ENCODE measurements at places on chromosomes 5 and 9. TPM values are rescaled to one million over a fixed set of nuclear protein-coding genes. Genes with fewer than 3 reads are reported as not detected.

Gene NIM1K
- 0.97 TPM for total RNA-seq

DNA sequence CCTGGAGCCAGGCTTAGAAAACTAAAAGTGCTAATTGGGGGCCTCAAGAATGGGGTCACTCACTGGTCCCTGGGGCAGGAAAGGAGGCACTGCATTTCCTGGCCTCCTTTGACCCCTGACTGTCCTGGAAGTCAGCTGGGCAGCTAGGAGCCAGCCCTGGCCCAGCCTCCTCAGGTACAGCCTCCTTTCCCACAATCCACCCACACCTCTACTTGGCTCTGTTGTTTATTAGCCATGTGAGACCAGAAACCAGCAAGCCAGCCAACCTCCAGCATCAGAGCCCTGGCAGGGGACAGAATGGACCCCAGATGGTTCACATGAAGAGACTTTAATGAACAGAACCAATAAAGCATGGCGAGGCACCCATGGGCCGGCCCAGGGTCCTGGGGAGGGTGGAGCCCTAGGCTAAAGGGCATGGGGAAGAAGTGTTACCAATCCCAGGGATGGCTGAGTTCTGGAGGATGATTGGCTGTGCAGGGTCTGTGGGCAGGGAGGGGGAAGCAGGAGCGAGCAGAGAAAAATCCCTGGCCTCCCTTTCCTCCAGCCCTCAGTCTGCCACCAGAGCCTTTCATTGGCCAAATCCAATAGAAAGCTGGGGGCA is 55.3 kb upstream of the ANGPTL2 start:
- no peak for DNase-seq

GRCh38 chr9:113588242-113588810 is 124.8 kb downstream of the RGS3 start:
- DNase-seq: no peak

Gene PAPPA
- not detected for total RNA-seq

DNA sequence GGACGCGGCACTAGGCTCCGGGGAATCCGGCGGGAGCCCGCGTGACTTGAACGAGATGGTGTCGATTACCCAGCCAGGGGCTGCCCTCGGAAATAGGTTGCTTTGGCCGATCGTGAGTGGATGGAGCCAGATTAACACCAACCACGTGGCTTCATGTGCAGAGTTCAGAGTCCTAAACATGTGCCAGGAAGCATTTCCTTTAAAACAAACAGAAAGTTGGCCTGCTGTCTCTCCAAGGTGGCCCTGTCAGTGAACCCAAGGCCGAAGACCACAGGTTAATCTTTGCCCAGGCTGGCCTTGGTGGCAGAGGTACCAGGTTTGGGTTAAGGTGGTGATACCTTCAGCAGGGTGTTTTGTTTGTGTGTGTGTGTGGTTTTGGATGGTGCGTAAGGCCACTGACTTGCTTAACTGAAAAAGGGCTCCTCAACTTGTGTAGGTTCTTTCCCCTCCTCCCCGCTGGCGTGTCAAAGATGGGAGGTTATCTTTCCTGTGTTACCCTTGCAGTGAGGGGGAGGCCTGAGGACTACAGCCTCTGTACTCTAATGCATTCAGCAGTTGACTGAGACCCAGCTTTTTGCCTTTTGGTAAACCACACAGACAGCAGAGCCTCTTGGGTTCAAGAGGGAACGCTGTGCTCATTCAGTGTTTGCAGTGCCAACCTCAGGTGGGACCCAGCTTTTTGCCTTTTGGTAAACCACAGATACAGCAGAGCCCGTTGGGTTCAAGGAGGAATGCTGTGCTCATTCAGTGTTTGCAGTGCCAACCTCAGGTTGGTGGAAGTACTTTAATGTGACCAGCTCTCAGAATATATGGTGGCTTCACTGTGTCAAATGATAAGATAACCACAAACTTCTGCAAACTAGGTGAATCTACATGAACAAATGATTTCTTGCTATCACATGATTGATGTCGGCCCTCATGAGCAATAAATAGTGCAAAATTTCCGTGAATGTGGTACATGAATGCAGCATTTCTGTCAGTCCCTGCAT is 1.4 kb downstream of the IQGAP2 start:
- peak; percentile 91 for DNase-seq

Gene TRPM6
- total RNA-seq: not detected

GRCh38 chr9:84212246-84212645 is 128.3 kb downstream of the SLC28A3 start:
- no peak for DNase-seq

DNA sequence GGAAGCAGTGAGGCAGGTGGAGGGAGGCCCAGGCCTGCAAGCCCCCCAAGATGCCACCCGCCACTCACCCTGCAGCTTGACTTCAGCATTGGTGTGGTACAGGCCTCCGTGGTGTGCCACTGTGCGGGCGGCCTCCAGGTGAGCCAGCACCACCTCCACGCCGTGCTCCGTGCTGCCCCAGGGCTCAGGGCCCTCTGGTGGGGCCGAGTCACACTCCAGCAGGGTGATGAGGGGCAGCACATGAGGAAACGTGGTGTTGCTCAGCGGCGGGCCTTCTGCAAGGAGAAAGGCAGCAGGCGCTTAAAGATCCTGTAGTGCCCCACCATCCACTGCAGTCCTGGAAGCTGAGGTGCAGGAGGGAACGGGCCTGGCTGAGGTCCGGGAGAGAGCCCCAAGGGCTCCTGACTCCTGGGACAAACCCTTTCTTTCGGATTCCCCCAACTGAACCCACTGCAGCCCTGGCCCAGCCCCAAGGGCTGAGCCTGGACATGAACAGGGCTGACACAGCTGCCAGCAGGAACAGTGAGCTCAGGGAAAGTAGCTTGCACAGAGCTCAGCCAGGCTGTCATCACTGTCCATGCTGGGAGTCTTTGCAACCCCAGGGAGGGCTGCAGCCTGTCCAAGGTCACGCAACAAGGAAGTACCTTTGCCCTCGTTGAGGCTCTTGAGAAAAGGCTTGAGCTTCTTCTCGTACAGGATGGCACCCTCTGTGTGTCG is 4.7 kb upstream of the TOR2A start:
- DNase-seq: no peak

Gene FAM169A
- 2.6 TPM for total RNA-seq

GRCh38 chr9:126947529-126947928 is 32.9 kb downstream of the RALGPS1 start:
- no peak for DNase-seq

Gene TMEM232
- total RNA-seq: 1.6 TPM

GRCh38 chr5:178476531-178476930 is 113.7 kb downstream of the COL23A1 start:
- DNase-seq: no peak

DNA sequence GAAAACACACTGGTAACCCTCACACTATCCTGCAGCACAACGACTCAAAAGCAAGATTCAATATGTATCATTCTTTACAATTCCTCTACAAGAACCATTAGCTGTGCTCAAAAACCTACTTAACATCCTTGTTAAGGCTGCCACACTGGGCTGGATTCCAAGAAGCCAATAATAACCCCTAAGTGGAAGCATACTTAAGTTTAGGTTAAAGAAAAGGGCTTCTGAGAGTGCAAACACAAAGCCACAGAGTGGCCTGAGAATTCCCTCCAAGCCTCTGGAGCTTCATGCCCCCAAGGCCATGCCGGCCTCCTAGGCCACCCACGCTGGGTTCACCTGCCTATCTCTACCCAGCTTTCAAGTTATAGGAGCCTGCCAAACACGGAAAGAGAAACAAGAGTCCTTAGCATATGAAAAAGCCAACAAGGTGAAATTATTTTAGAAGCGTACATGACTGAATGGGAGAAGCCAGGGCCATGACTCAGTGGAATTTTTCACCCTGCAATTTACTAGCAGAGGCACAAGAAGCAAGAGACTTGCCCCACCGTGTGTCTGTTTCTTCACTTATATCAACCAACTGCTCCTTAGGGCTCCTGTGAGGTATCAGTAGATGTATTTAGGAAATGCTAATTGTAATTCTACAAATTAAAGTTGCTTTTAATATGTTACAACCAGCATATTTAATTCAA is 293.0 kb downstream of the SPOCK1 start:
- DNase-seq: no peak

DNA sequence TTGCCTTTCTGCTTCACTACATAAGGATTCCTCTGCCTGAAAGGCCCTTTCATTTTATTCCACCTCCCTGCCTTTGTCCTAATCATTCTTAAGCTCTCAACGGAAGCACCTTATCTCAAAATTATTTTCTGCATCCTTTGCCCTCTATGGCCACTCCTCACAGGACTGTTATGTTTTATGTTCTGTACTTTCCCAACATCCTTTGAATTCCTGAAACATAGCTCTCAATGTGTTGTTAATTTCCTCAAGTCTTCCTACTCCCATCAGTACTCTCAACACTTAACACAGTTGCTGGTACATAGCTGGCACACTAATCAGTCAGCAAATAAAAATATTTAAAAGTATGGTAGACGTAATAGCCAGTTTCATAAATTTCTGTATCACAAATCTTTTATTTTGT is 193.0 kb downstream of the RFX3 start:
- DNase-seq: no peak

Gene PCDHA2
- total RNA-seq: not detected

DNA sequence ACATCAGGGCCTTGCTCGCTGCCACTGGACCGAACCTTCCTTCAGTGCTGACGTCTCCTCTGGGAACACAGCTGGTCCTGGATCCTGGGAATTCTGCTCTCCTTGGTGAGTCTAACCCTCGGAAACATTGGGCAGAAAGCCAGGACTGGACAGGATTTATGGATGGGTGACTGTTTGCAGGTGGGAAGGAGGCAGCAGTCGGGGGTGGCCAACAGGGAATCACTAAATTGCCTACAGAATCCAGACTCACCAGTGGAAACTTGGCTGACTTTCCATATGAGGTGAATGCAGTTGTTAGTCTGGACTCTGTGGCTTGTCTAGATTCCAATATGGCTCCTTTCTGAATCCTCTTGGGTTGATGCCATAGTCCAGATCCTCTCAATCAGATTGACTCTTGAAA is 203.1 kb downstream of the SAXO1 start:
- DNase-seq: no peak

Gene EHMT1
- 93.6 TPM for total RNA-seq

GRCh38 chr5:113122053-113122452 is 145.5 kb downstream of the DCP2 start:
- no peak for DNase-seq

- DNase-seq: peak; percentile 91
These were observed 56.8 kb upstream of the TEX48 start for GRCh38 chr9:114738581-114739316.

Gene SOWAHA
- 0.59 TPM for total RNA-seq

DNA sequence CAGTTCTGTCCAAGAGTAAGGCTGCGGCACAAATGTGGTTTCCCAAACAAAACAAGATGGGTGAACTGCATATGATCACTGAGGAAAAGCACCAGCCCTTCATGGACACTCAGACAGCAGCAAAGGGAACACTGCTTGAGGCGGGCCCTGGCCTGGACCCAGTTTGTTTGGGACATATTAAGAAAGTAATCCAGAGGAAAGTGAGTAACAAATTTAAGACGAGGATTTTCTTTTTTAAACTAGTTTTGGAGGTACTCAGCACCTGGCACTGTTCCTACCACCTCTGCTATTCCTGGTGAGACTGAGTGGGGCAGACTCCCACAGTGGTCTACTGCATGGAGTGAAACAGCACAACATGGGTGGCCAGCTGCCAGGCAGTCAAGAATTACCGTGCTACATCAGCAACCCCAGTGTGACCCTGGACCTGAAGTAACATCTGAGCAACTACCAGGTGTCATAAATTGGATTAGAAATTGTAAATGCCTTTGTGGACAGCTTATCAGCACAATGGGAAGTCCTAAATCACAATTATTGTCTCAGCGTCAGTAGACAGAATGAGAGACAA is 28.5 kb downstream of the P4HA2 start:
- DNase-seq: no peak

- DNase-seq: no peak
These were observed 104.8 kb downstream of the GABBR2 start for GRCh38 chr9:98603821-98604383.

- no peak for DNase-seq
These were observed 36.7 kb upstream of the CTNNA1 start for GRCh38 chr5:138716456-138716924.

- no peak for DNase-seq
These were observed 420.1 kb upstream of the MEF2C start for GRCh38 chr5:89303033-89303480.

Gene PTPN3
- 3.6 TPM for total RNA-seq

GRCh38 chr5:61683148-61683547 is 351.1 kb downstream of the ZSWIM6 start:
- DNase-seq: no peak

DNA sequence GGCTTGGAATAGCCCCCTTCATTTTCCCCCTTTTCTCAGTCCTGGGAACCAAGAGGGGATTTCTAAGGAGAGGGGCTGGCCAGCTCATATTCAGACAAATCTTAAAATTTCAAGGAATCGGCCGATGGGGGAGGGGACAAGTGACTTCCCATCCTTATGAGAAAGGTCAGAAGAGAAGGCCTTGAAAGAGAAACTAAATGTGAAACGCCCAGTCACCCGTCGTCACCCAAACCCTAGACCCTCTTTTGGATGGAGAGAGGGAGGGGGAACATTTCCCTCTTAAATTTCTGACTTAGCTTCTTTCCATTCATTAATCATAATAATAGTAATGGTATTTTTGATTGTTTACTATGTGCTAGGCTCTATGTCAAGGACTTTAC is 850 bp upstream of the CCL19 start:
- no peak for DNase-seq

DNA sequence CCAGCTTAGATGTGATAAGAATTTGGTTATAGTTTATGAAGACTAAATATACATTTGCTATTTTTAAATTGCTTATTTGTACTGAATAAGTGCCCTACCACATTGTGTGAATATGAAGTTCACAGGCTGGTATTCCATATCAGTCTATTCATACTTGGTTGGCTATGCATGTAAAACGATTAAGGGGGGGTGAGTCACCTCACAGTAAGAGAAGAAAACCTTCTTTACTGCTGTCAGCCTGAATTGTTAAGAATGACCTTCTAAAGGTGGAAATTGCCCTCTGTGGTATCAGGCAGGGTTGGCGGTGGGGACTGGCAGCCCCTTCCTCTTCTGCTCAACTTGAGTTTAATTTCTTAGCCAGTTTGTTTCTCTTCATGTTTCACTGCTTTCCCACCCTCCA is 127.0 kb upstream of the RPS23 start:
- no peak for DNase-seq

Gene SLC28A3
- total RNA-seq: 0.44 TPM

Gene CATSPER3
- 0.64 TPM for total RNA-seq

DNA sequence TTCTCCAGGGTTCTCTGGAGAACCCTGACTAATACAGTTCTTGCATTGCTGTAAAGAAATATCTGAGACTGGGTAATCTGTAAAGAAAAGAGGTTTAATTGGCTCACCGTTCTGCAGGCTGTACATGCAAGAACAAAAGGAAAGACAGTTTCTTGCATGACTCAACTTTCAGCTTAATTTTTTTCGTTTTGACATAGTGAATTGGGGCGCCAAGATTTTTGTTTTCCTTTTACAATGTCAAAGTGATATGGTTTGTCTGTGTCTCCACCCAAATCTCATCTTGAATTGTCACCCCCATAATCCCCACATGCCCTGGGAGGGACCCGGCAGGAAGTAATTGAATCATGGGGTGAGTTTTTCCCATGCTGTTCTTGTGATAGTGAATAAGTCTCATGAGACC is 11.8 kb upstream of the CRHBP start:
- DNase-seq: no peak

Gene MAMDC4
- total RNA-seq: 24.7 TPM

All from activated CD4-positive, alpha-beta T cell treated with anti-CD3 and anti-CD28 coated beads, Interleukin-2, amount 10 ng/mL, durations not matched to agents 24 days and 14 days (primary cell).